ENCODE measurements at places on chromosomes 7 and 10.

- no peak for DNase-seq
Observed at GRCh38 chr10:109915566-109915965, 7.7 kb downstream of the XPNPEP1 start.

DNA sequence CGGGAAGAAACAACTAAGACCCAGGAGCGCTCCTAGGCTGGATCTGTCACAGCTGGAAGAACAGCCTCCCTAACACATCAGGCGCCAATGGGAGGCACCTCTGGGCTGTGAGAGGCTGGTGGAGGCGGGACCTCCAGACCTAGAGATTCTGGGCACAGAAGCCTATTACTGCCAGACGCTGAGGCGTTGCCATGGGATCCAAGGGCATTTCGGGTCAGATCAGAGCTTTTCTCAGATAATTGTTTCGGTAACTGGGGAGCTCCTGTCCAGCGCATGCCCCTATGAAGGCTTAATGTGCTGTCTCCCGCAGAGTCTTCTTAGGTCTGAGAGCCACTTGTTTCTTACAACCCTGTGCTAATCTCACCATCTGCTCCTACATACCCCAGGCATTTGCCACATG lies 339.2 kb downstream of the ZNF716 start:
- no peak for DNase-seq

DNA sequence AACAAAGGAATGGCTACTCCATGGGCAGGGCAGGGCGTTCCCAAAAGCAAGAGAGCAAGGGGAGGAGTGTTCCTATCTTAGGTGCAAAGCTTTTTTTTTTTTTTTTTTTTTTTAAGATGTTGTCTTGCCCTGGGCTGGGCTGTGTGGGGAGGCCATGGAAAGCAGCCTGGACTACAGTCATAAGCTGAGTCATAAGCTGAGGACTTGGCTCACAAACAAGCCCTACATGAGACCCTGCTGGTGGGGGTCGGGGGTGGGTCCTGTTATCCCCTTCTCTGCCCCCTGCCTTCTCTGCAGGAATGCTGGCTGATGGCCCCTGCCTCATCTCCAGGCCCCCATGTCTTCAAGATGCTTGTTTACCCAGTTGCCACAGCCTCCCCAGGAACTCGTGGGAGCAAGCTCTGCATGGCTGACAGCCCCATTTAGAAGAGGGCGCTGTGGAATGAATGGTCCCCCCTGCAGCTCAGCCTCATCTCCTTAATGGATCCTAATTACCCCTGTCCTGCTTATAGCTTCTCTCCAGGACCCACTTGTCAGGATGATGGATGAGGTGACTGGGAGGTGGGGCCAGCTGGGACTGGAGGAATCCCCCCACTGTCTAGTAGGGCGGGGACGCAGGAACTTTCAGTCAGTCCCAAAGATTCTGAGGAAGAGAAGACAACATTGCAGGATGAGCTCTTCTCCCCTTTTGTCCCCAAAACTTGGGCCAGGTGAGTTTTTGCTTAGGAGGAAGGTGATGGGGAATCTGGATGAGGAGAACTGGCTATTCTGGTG lies 340.8 kb upstream of the PODXL start:
- no peak for DNase-seq

DNA sequence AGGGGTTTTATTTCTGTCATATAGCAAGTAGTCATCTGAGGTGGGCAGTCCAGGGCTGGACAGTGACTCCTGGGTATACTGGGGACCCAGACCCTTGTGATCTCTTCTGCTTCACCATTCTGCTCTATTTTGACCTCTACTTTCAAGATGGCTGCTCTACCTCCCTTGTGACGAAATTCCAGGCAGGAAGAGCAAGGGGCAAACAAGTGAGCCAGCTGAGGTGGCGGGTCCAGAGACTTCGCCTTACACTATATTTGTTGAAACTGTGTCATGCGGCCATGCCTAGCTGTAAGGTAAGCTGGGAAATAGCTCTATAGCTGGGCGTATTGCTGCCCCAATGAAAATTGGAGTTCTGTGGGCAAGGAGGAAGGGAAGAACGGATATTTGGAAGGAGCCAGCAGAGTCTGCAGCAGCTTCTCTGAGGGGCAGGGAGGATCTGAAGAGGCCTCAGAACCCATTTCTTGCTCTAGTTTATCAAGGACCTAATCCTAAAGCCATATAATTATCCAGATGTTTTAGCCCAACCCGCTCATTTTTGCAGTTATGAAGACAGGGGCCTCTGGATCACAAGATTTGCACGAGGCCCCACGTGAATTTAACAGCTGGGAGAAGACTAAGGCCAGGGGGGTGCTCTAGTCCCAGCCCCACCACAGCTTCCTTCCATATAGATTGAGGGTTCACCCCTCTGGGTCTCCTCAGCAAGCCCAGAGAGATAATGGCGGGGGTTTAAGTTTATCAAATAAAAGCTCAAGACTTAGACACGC lies 7.7 kb upstream of the CPA1 start:
- no peak for DNase-seq

DNA sequence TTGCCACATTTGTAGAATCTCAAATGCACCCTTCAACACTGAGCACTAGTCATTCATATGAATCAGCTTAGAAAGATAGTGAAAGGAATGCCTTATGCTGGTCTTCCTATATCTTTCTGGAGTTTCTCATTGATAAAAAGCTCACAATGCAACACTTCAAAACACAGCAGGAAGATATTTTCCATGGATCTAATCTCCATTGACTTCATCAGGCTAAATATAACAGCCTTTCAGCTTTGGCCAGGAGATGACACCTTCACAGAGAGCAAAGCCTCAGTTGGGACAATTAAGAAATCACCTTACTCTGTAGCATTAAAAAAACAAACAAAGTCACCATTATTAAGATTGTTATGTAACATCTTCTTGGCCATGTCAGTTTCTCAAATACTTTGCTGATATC lies 6.7 kb downstream of the NRP1 start:
- DNase-seq: no peak

GRCh38 chr10:129771576-129771975 lies 192.5 kb downstream of the EBF3 start:
- no peak for DNase-seq

- no peak for DNase-seq
Observed at GRCh38 chr7:28621369-28621841, 209.1 kb downstream of the CREB5 start.

DNA sequence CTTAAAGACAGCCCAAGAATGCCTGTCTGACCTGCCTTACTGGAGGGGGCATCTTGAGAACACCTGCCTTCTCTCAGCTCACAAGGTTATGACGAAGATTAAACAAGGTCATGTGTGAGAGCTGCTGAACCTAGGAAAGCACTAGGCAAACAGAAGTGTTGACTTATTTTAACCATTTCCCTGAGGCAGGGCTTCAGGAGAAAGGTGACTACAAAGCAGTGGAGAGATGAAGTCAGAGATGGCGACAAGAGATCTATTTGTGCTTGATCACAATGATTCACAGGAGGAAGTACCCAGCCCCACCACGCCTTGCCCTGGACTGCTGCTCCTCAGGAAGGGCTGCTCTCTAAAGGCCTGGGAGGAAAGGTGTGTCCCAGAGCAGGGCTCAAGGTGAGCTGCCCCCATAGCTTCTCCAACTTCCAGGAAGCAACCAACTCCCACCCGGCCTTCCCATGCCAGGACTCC lies 27.8 kb downstream of the STN1 start:
- DNase-seq: no peak

DNA sequence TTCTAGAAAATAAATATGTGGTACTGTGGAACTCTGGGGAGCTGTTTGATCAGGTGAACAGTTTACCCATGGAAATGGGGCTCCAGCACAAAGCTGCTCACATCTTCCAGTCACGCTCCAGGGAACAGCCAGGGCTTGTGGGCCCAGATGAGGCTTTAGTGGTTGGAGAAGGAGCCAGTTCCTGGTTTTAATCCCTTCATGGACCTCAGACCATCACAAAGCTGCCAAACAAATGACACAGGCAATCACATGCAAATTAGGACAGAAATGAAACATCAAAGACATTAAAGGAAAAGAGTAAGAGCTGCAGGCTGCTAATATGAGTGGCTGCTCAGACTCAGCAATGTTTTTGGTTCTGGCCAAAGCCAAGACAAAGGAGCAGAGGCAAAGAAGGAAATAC lies 2.2 kb upstream of the ATP6V0E2 start:
- no peak for DNase-seq

- DNase-seq: no peak
Observed at GRCh38 chr7:125857606-125858005, 928.0 kb upstream of the POT1 start.

GRCh38 chr10:23412223-23412622 lies 26.7 kb upstream of the OTUD1 start:
- DNase-seq: no peak

- no peak for DNase-seq
Observed at GRCh38 chr7:121019018-121019417, 30.5 kb downstream of the CPED1 start.
